ENCODE measurements at places on chromosomes 3 and 15.

DNA sequence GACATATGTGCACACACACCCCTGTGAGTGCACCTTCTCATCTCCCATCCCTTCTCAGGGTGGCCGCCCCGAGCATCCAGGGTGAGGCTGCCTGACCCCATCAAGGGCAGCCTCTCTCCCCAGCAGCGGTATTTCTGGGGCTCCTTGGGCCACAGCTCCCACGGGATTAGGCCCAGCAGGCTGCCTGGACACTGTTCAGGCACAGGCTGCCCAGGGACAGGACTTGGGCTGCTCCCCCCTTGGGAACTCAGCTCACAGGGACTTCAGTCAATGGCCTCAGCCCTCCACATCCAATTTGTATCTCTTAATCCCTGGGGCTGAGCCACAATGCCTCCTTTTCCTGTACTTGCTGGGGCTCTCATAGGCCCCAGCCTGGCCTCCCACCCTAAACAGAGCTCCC is 35.0 kb downstream of the RHCG start:
- DNase-seq, result no peak

- no peak for DNase-seq
Measured at GRCh38 chr3:120481081-120481480, 30.3 kb upstream of the FSTL1 start.

DNA sequence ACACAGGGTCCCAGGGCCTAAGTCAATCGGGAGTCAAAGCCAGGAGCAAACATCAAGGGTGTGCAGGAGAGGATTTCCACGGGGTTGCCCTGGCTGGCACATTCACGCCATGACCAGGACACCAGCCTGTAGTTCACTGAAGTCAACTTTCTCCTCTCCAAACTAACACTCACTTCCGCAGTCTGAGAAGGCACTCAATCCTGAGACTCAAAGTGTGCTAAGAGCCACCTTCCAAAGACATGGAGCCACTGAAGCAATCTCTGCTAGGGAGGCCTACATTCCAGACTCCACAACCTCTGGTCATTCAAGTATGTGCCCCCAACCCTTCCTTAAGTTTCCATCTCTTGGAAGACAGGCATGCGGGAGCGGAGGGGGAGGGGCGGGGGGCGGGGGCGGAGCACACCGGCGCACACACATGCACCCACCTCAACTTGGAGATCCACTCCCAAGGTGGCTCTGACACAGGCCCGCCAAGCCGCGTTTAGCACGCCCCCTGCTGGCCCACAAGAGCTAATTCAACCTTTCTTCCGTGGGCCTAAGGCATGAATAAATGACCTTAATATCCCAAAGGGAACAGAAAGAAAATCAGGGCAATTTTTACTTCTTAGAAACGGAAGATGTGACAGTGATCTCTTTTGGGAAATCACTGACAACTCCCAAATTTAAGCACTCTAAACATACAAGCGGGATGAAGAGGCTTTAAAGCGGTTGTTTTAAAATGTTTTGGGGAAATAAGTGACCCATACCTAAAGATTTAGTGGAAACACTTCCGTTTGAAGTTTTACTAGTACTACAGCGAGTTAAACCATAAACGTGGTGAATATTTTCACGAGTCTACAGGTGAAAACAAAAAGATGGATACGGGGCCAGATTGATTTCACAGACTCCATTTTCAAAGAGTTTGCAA is 162.5 kb upstream of the CHRNA7 start:
- DNase-seq, result no peak

GRCh38 chr3:139118835-139119234 is 74.1 kb upstream of the PRR23C start:
- no peak for DNase-seq
